ENCODE measurements at places on chromosomes 6 and 20. TPM values are rescaled to one million over a fixed set of nuclear protein-coding genes. Genes with fewer than 3 reads are reported as not detected.

- no peak for DNase-seq
- no peaks in the 10 kb centered on the region for H3K27me3 ChIP-seq
- peak overlapping the region; percentile 69 for H3K27ac ChIP-seq
- H3K4me3 ChIP-seq: peak overlapping the region; percentile 51
- peaks cover 44% of the 10 kb centered on the region for H3K4me1 ChIP-seq
These were observed 125.8 kb downstream of the MRPL14 start for GRCh38 chr6:44001318-44002066.

DNA sequence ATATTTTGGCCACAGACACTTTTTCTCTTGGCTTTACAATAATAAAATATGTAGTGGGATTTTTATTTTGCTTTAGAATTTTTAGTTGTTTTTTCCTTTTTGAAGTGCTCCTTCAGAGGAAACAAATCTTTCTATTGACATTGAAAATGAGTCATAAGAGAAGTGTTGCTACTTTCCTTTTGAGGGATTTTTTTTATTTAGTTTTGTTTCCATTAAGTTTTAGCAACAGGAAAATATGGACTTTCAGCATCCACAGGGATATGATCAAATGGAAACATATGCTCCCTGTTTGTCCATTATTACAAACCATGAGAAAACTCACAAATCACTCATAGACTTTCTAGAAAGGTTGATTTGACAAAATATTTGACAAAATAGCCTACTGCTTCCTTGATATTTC, 65.3 kb upstream of the BMP2 start:
- H3K4me3 ChIP-seq: no peak overlapping the region
- no peaks in the 10 kb centered on the region for H3K36me3 ChIP-seq
- no peak for DNase-seq

- no peaks in the 10 kb centered on the region for H3K27me3 ChIP-seq
- H3K27ac ChIP-seq: peak overlapping the region; percentile 53
- no peak overlapping the region for H3K4me3 ChIP-seq
- no peak for DNase-seq
- peaks cover 46% of the 10 kb centered on the region for H3K4me1 ChIP-seq
These were observed 69.0 kb downstream of the MOCS1 start for GRCh38 chr6:39865011-39865888.

GRCh38 chr20:49181265-49181877, 6.8 kb downstream of the STAU1 start:
- H3K27me3 ChIP-seq: no peaks in the 10 kb centered on the region
- peaks cover 67% of the 10 kb centered on the region for H3K4me1 ChIP-seq
- peaks cover 6% of the 10 kb centered on the region for H3K36me3 ChIP-seq
- H3K27ac ChIP-seq: no peak overlapping the region
- no peak overlapping the region for H3K4me3 ChIP-seq

GRCh38 chr6:34242252-34243130, 5.8 kb downstream of the HMGA1 start:
- peaks cover 26% of the 10 kb centered on the region for H3K4me1 ChIP-seq
- H3K36me3 ChIP-seq: peaks cover 6% of the 10 kb centered on the region
- peak; percentile 85 for DNase-seq
- no peaks in the 10 kb centered on the region for H3K27me3 ChIP-seq

GRCh38 chr20:53738039-53738944, 144.7 kb upstream of the ZNF217 start:
- no peak overlapping the region for H3K27ac ChIP-seq
- peaks cover 15% of the 10 kb centered on the region for H3K4me1 ChIP-seq
- no peak overlapping the region for H3K4me3 ChIP-seq
- no peaks in the 10 kb centered on the region for H3K27me3 ChIP-seq
- no peaks in the 10 kb centered on the region for H3K36me3 ChIP-seq
- no peak for DNase-seq

DNA sequence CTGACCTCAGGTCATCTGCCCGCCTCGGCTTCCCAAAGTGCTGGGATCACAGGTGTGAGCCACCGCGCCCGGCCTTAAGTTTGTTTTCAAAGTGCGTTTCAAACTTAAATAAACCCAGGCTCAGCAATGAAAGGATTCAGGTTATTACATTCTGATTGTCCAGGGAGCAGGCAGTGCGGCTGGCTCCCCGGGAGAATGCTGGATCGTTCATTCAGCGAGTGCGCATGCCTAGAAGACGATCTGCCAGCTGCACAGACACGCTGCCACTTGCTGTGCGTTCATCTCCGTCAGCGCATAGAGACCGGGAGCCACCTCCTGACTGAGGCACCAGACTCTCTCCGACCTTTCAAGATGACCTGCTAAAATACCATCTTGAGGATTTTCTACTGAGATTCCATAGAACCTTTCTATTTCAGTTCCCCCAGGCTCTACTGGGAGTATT, 163.9 kb upstream of the ZNF217 start:
- no peak overlapping the region for H3K27ac ChIP-seq
- no peaks in the 10 kb centered on the region for H3K27me3 ChIP-seq
- no peaks in the 10 kb centered on the region for H3K4me1 ChIP-seq
- DNase-seq: no peak

GRCh38 chr6:42260396-42260888, 42.8 kb upstream of the MRPS10 start:
- peaks cover 1% of the 10 kb centered on the region for H3K36me3 ChIP-seq
- H3K4me3 ChIP-seq: no peak overlapping the region
- DNase-seq: no peak
- no peak overlapping the region for H3K27ac ChIP-seq

DNA sequence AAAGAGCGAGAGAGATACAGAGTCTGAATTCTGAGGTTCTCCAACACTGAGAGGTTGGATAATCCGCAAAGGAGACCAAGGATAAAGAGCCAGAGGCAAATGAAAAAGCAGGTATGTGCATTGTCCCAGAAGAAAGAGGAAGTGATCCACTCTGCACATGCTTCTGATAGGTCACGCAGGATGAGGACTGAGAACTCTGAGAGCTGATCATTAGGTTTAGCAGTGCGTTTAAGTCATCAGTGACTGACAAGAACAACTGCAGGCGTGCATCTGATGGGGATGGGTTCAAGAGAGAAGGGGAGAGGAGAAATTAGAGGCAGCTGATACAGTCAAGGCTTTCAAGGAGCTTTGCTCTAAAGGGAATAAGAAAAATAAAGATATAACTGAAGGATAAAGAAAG, 301.2 kb upstream of the SGK1 start:
- H3K36me3 ChIP-seq: no peaks in the 10 kb centered on the region
- H3K4me1 ChIP-seq: no peaks in the 10 kb centered on the region
- H3K4me3 ChIP-seq: no peak overlapping the region

- no peak overlapping the region for H3K4me3 ChIP-seq
- no peaks in the 10 kb centered on the region for H3K27me3 ChIP-seq
- H3K4me1 ChIP-seq: no peaks in the 10 kb centered on the region
- no peaks in the 10 kb centered on the region for H3K36me3 ChIP-seq
These were observed 5.6 kb downstream of the TAGAP start for GRCh38 chr6:159038914-159039884.

DNA sequence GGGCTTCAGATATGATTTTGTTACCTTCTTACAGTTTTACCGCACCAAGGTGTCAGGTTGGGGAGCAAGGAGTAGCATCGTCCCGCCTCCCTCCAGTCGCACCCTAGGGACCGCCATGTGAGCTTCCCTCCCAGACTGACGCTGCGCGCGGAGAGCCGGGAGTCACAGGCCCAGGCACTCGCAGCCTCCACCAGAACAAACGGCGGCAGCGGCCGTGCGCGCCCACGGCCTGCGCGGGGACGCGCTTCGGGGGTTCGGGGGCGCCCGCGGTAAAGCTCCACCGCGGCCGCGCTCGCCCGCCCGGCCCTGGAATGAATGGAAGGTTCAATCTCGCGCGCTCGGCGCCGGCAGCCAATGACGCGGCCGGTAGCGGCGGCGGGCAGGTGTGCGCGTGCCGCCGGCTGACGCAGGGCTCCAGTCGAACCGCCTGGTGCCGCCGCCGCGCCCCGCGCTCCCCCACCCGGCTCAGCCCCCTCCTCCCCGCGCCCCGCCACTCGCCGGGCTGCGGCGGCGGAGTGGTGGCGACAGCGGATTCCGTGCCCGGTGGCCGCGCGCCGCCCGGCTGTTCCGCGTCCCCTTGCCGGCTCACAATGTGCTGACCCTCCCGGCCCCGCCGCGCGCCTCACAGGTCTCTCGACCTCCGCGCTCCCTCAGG, 16.5 kb upstream of the LIN28B start:
- H3K27ac ChIP-seq: no peak overlapping the region
- peak overlapping the region; percentile 39 for H3K4me3 ChIP-seq
- no peaks in the 10 kb centered on the region for H3K36me3 ChIP-seq
- DNase-seq: no peak
- H3K4me1 ChIP-seq: peaks cover 12% of the 10 kb centered on the region

- DNase-seq: no peak
- H3K27me3 ChIP-seq: no peaks in the 10 kb centered on the region
- H3K27ac ChIP-seq: no peak overlapping the region
These were observed 124.7 kb upstream of the GPR6 start for GRCh38 chr6:109853426-109853825.

Gene TINAG
- not detected for total RNA-seq

Gene GSTA2
- not detected for total RNA-seq

Measured in esophagus muscularis mucosa (tissue), 4 donors.